ENCODE measurements at places on chromosomes 12 and 14.

- no peak for DNase-seq
Observed at GRCh38 chr14:22532345-22533056, 56.5 kb downstream of the DAD1 start.

DNA sequence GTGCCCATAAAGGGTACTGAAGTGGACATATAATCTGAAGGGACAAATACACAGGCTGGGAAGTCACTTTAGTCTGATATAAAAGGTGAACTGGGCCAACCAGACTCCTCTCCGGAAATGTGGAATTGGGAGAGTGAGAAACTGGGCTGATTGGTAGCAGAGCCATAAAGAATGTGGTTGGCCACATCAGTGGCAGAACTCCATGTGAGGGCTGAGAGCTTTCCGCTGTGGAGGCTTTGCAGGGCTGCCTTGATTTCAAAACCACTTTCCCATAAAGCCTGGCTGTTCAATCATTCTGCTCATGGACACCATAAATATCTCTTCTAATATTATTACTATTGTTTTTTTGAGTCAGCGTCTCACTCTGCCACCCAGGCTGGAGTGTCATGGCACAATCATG lies 220.3 kb downstream of the MON2 start:
- no peak for DNase-seq

DNA sequence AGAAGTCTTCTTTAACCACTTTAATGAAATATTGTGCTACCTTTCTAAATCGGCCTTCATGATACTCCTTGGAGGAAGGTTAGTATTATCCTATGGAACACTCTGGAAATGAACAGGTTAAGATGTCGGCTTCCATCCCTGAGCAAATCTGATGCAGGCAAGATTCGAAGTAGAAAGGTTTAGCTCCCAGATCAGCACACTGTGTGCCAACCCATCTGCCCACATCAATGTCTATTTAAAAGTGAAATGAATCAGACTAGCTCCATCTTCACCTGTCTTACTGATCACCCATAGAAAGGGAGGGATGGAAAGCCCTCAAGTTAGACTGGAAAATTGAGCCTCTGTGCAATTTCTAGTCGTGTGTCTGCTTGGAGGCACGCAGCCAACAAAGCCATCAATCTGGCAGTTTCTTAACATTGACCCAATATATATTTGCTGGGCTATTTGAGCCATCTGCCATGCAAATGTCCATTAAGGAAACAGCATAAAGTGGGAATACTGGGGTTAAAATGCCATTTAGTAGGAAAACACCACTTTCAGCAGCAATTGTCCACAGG lies 506.1 kb downstream of the RMST start:
- DNase-seq: no peak

DNA sequence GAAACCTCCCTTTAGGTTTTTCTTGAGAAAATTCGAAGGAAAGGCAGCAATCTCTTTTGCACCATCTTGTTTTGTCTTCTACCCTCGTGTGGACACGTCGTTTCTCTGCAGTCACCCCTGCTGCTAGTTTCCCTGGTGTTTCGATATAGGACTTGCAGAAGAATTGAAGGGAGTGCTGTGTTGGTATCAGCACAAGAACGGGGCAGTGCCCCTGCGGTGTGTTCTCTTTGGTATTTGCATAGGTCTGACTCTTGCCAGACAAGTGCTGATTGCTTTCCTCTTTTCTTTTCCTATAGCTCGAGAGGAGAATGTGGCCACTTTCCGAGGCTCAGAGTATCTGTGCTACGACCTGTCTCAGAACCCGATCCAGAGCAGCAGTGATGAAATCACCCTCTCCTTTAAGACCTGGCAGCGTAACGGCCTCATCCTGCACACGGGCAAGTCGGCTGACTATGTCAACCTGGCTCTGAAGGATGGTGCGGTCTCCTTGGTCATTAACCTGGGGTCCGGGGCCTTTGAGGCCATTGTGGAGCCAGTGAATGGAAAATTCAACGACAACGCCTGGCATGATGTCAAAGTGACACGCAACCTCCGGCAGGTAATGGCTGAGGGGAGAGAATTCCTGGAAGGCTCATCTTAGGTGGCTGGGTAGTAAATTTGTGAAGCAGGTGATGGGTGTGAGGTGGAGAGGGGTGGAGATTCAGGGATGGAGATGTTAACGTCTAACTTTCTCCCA lies 474.8 kb downstream of the NRXN3 start:
- no peak for DNase-seq

DNA sequence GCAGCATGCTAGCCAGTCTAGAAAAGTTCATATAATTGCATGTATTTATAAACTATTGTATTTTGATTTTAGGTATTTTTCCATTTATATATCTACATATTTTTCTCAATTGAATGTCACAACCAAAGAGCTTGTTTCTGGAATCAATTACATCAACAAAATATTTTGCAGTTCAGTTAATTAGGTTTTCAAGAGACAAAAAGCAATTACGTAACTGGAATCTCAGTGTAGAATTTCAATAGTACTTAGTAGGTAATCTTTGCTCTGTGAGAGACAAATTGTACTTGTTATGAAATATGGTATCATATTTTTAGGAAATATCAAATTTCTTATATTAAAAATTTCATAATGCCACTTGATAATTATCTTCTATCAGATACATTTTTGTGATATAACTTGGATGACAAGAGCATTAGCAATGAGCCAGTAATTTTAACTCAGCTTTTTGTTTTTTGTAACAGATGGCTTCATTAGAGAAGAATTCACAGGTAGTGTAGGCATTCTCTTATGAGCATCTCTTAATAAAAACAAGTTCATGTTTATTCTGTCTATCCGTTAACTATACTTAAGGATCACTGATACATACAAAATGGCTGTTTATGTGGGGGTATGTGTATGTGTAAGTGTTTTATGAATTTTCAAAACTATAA lies 774.7 kb downstream of the C12orf50 start:
- DNase-seq: no peak

All from CD4-positive, alpha-beta T cell treated with Interferon alpha-2 for 1 hour (primary cell).